Cardiac fibroblast (primary cell): ENCODE measurements at places on chromosomes 12 and 14.

DNA sequence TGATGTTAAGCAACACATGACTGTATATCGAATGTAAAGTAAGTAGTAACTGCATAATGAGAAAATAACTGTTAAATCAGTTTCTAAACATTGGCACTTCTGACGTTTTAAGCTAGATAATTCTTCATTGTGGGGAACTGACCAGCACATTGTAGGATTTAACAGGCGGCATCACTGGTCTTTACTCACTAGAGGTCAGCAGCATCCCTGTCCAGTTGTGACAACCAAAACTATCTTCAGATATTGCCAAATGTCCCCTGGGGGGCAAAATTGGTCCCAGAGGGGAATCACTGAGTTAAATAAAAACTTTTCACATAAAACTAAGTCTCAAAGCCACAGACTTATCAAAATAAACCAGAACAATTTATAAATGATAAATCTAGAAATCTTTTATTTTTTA, 65.3 kb downstream of the BLTP3B start:
- DNase-seq: peak; percentile 39

DNA sequence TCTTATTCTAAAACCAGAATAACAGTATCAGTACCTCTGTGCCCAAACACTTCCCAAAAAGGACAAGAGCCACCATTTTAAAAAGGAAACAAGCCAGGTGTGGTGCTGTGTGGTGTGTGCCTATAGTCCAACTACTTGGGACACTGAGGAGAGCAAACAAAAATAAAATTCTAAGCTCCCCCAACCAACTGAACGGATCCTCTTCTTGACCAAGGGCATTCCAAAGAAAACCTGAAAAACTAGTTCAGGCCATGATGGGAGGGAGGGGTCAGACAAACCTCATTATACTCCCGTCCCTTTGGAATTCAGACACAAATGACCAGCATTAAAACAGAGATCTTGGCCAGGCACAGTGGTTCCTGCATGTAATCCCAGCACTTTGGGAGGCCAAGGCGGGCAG, 20.5 kb downstream of the SLC11A2 start:
- no peak for DNase-seq

DNA sequence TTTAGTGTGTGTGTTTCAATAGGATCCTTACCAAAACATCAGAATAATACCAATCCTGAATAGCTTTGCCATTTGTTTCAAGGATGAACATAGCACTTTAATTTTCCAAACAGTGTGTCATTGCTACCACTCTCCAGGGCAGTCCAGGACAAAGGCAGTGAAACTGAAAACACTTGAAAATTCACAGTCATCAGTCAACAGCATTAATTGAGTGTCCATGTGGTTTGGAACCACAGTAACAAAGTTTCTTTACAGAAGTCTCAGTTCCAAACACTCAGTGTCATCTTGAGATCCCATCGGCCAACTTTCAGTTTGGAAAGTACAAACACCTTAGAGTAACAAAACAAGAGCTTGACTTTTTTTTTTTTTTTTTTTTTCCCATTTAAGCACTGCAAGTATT, 228.4 kb upstream of the SOX5 start:
- DNase-seq: no peak

- DNase-seq: peak; percentile 90
These were observed 18.1 kb downstream of the SSH1 start for GRCh38 chr12:108839018-108839889.

DNA sequence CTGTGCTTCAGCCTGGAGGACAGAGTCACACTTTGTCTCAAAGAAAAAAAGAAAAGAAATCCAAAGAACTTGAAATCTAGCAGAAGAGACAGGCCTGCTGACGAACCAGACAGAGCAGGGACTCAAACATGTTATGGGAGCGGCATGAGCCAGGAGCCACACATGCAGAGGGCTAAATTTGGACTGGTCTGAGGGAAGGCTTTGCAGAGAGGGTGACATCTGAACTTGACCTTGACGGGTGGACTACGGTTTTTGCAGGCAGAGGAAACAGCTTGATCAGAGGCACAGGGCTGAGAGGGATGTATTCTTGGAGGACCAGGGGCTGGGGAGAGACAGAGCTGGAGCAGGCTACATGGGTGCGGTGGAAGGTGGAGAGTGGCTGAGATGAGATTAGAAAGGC, 20.5 kb upstream of the SLC24A4 start:
- DNase-seq: no peak

GRCh38 chr14:82511399-82511798, 977.7 kb upstream of the SEL1L start:
- DNase-seq: no peak

GRCh38 chr14:72464226-72464625, 429.7 kb downstream of the DPF3 start:
- no peak for DNase-seq

GRCh38 chr14:80278293-80279023, 67.2 kb upstream of the DIO2 start:
- DNase-seq: peak; percentile 62
